ENCODE measurements at places on chromosomes 1 and 21.

- DNase-seq, result no peak
Observed at GRCh38 chr1:1304331-1305299, 3.1 kb downstream of the ACAP3 start.

DNA sequence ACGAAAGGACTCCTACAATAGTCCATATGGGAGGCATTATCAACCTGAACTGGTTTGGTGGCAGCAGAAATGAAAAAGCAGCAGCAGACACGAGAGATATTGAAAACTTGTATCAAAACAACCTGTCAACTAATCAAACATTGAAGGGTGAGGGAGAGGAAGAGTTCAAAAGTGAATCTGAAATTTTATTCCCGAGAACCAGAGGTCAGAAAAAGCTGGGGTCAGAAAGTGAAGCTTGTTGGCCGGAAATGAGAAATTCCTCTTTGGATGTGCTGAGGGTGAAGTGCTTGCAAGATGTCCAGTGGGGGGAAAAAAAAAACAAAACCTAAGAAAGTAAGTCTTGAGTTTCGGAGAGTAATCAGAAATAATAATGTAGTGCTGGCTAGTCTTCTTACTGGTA, 1.9 kb upstream of the C4BPA start:
- DNase-seq, result no peak

DNA sequence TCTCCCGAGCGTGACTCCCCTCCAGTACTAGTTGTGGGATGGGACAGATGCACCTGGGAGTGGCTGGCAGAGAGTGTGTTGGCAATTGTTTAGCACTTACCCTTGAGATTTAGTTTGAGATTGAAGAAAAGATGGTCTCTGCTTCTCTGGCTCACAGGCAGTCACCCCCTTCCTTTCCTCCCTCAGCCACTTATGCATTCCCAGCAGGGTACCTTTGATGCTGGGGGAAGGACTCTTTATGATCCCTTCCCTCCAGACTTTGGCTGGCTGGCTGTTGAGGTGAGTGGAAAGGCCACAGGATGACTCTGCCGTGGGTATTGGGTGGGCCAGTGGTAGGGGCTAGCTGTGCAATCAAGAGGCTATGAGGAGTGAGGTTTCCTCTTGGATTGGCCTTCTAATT, 236.8 kb downstream of the CAMTA1 start:
- no peak for DNase-seq

GRCh38 chr1:104856091-104856490, 1106.4 kb downstream of the AMY1C start:
- DNase-seq, result no peak

GRCh38 chr1:86138746-86139145, 17.8 kb downstream of the COL24A1 start:
- DNase-seq, result no peak

DNA sequence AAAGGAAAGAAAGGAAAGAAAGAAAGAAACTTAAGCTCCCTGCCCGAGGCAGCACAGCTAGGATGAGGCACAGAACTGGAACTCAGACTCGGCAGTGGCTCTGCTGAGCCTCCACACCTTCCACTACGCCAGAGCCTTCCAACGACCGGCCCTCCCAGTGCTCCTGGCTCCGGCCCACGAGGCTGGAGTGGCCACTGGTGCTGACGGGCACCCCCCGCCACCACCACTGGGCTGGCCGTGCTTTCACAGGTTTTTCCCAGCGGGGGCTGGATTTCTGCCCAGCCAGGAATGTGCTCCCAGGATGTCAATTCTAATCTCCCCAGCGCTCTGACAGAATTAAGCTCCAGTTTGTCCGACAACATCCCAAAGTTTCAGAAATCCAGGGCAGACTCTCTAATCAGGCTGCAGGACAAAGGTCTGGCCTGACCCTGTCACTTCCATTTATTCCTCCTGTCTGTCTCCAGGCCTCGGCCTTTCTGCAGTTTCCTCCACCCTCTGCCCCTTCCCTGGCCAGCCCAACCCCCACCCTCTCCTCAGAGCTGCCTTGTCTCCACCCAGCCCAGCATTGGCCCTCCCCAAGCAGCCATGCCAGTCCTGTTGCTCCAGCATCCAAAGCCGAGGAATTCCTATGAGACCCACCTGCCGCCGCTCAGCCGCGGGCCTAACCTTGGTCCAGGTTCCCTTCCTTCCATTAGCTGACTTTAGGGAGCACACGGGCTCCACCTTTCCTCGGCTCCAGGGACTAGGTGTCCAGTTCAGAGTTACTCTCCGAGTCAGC, 81.9 kb downstream of the CASZ1 start:
- DNase-seq, result no peak

GRCh38 chr1:224882264-224882663, 47.2 kb upstream of the DNAH14 start:
- no peak for DNase-seq

DNA sequence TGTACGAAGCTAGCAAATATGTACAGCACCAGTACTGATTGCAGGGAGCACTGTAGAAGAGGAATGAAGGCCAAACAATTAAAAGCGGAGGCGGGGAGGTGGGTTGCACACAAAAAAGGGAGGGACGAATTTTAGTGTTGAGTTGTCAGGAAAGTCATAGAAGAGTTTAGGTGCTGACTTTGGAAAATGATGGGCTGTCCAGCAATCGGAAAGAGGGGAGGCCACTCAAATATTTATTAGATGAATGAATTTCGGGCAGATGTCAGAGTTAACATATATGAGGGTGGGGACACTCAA, 537 bp upstream of the ANKRD13C start:
- DNase-seq, result no peak

GRCh38 chr1:61397935-61398334, 315.6 kb downstream of the NFIA start:
- DNase-seq, result no peak

DNA sequence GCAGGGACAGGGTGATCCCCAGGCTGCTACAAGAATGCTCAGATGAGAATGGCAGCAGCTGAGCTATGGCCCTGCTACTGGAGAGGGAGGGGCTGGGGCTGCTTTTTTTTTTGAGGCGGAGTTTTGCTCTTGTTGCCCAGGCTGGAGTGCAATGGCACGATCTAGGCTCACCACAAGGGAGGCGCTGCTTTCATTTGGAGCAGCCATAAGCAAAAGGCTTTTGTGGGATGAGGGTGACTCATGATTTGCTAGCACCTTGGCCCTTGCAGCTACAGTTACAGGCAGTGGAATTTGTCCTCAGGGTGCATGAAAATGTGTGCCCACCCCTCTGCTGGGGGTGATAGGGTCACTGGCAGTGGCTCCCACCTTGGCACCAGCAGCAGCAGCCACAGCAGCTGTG, 32.4 kb upstream of the CYP4A22 start:
- DNase-seq, result no peak

DNA sequence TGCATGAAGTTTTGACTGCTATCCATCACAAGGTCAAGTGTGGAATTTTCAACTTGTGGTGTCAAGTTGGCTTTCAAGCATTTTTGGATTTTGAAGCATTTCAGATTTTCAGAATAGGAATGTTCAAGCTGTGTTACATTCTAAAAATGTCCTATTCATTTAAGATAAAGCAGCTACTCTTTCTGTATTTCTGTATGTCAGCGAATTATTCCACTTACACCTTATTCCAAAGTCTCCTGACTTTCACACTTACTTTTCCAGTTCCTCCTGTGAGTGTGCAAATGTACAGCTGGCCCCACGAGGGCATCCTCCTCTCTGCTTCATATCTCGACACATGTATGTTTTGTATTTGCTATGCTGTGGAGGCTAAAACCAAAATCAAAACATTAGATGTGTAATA, 51.9 kb downstream of the RC3H1 start:
- no peak for DNase-seq

- no peak for DNase-seq
Observed at GRCh38 chr1:206563367-206564207, 48.7 kb downstream of the EIF2D start.

DNA sequence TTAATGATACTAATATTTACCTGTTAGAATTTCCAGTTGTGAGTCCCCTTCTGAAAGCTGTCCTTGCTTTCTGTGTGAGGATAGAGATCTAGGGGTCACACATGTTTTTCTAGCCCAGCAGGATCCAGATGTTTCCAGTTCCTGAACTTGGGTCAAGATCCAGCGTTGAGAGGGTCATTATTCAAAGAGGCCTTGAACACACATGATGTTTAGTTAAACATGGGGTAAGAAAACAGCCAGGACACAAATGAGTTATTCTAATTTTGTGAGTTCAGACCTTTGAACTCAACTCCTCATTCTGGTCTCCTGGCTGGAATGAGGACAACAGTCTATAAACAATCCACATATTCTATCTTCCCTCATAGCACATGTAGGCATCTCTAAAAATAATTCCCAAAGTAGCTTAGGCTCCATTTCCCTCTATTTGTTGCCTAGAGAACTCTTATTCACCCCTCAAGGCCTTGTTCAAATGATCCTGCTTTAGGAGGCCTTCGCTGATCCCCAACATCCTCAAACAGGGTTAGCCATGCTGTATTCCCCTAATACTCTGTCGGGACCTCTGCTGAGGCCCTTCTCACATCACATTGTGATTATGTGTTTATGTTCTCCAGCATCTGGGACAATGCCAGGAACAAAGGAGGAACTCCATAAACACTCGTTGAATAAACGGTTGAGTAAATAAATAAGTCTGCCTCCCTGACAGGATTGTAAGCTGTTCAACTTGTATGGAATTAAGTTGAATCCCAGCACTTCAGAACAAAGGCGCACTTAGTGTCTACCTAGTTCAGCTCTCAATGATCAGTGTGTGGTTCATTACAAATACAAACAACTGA, 15.0 kb upstream of the KCNN3 start:
- DNase-seq, result no peak

DNA sequence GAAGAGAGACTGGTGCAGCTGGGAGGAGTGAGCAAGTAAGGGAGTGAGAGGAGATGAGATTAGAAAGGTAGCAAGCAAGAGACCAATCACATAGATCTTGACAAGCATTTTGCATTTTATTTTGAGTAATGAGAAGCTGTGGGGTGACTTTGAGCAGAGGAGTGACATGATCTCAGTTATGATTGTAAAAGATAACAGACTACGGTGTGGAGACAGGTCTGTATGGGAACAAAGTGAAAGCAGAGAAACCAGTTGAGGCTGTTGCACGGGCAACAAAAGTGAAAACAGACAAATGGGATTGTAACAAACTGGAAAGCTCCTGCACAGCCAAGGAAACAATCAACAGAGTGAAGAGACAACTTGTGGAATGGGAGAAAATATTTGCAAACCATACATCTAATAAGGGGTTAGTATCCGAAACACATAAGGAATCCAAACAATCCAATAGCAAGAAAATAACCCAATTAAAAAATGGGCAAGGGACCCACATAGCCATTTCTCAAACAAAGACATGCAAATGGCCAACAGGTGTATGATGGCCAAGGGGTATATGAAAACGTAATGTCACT, 68.4 kb downstream of the SNRPE start:
- no peak for DNase-seq

DNA sequence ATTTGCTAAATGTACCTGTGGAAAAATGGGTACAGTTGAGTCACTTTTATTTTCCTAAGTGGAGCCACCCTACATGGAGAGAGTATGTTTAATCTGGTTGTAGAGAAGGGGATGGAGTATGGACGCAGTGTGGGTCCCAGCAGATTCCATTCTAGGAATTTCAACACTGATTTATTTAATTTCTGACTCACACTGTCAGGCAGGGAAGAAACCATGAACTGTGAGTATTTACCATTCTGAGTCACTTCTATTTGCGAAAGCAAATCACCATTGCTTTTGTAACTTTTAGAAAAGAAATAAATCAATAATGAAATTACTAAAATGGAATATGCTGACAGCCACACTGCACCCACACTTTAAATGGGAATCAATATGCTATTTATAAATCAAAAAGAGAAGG, 339.0 kb downstream of the DSCAM start:
- no peak for DNase-seq

DNA sequence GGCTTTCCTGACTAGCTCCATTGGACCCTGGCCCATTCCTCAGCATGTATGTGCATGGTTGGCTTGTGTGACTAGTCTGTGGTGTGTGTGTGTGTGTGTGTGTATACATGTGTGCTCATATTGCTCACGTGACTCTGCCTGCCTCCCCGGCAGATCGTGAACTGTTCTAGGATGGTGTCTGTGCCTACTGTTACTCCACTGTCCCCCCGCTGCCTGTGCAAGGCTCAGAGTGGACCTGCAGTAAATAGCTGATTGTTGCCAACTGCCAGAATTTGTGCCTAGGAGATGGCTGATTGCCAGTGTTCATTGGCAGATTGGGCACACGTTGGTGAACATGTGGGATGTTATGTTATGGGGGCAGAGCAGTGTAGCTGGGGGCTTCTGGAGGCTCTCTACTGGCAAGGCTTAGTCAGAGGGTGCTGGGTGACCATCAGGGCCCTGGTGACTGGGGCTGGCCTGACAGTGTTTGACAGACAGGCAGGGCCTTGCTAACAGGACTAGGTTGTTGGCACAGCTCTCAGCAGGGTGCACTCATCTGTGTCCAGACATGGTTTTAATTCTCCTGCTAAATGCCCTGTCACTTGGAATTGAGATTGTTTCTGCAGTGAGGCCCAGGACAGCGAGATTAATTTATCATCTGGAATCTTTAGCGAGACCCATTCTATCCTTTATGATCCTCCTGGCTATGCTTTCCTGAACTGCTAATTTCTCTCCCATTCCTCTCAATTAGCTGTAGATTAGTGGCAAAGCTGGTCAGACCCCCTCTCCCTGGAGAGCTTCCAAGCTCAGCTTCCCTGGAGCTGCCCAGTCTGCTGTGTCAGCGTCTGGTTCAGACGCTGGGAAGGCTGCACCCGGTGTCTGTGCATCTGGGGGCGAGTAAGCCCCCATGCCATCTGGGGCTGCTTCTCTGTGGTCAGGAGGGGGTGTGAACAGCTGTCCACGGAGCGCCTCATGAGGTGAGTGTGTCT, 20.8 kb downstream of the SLC6A17 start:
- DNase-seq, result no peak

DNA sequence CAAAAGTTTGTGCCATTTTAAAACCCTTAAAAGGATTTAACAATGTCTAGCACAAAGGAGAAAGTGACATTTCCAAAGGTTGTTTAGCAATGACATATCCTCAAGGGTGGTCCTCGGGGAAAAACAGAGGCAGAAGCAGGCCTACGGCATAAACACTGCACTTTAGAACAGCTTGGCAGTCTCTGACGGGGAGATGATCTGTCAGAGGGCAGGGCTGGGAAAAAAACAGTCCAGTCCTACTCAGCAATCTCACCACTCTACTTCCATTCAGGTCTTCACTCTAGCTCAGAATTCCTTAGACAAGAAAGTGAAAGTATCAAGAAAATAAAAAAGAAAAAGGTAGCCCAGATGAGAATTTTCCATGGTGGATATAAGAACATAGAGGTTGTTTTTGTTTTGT, 4.1 kb downstream of the CRYZ start:
- DNase-seq, result no peak

DNA sequence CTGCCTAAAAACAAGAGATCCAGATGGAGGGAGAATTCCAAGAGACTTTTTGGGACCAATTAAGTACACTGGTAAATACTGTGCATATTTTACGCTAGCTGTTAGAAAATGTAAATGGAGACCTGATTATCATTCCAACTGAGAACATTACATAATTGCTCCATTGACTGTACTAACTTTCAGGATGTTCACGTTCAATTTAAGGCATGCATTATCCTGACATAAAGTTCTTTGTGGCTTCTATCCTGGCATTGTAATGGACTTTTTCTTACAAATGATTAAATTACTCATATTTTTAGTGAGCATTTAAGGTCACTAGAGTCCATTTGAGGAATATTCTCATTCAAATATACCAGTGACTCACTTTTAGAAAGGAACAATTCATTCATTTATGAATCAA, 883.3 kb upstream of the TMPRSS15 start:
- no peak for DNase-seq

Measured in GM06990 (cell line).